ENCODE measurements at places on chromosomes 5 and 9.

DNA sequence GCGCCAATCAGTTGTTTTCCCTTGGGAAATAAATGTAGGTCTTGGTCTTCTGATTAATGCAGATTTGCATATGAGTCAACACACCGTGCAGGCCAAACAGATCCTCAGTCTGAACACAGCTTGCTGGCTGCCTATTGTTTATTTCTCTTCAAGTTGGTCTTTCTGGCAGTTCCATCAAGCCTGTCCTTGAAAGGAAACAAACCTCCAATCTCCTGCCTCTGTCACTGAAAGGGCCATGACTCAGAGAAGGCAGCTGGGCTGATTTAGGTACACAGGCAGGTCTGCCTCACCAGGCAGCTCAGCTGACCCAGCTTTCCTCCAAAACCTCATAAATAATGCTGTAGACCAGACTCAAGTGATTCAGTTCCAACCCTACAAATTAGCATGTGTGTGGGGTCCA lies 175.9 kb downstream of the MAN2A1 start:
- DNase-seq, result no peak

DNA sequence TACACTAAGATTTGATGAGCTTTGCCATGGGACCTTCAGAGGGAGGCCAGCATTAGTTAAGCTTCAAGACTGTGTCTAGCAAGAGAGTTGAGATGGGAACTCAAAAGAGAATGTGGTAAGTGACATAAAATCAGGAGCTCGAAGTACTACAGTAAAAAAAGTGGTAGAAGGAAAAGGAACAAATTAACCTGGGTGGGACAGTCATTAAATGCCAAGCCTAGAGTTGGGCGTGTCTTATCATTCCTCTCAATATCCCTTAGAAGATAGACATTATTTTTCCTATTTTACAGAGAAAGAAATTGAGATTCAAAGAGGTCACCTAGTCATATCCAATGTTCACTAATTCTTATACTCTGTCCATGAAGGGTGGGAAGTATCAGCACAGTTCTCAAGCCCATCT lies 3.3 kb upstream of the TXN start:
- no peak for DNase-seq

DNA sequence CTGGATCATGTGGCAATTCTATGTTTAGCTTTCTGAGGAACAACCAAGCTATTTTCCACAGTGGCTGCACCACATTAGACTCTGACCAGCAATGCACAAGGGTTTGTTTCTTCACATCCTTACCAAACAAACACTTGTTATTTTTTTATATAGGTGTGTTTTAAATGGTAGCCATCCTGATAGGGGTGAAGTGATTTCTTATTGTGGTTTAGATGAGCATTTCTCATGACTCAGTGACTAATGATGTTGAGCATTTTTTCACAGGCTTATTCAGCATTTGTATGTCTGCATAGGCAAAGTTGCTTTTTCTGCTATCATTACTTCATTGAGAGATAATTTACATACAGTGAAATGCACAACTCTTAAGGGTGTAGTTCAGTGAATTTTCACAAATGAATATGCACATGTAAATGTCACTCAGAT lies 36.0 kb downstream of the ANKRD33B start:
- DNase-seq, result no peak

DNA sequence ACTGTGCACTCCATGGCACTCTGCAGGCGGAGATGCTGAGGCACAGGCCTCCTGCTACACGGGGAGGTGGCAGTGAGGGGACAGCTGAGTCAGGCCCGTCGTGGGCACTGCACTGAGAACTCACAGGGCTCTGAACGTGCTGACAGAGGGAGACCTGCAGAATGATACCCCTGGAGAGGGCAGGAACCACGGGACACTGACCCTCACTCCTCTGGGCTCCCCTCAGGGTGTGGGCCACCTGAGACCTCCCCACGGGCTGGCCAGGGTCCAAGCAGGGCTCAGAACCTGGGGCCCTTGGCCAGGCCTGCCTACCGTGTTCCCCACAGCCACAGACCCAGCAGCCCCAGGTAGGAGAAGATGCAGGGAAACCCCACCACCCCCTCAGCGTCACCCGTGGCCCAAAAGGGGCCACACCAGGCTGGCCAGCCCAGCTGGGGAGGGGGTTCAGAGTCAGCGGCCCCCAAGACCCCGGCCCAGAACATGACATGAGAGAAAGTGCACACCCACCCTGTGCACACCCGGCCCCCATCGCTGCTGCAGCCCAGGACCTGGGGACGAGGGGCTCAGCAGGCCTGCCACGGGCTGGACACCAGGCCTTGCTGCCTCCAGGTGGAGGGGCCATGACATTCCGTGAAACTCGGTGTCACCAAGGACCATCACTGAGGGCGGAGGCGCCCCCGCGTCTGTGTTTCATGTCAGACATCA lies 30.9 kb downstream of the GLT6D1 start:
- DNase-seq, result no peak

DNA sequence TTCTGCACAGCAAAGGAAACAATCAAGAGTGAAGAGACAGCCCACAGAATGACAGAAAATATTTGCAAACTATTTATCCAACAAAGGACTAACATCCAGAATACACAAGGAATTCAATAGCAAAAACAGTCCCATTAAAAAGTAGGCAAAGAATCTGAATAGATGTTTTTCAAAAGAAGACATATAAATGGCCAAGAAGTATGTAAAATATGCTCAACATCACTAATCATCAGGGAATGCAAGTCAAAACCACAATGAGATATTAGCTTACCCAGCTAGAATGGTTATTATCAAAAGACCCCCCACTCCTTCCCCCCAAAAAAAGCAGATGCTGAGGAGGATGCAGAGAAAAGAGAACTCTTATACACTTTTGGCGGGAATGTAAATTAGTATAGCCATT lies 13.4 kb upstream of the OR13C8 start:
- DNase-seq, result no peak

GRCh38 chr9:37574241-37574721 lies 1.9 kb downstream of the FBXO10 start:
- DNase-seq, result no peak

DNA sequence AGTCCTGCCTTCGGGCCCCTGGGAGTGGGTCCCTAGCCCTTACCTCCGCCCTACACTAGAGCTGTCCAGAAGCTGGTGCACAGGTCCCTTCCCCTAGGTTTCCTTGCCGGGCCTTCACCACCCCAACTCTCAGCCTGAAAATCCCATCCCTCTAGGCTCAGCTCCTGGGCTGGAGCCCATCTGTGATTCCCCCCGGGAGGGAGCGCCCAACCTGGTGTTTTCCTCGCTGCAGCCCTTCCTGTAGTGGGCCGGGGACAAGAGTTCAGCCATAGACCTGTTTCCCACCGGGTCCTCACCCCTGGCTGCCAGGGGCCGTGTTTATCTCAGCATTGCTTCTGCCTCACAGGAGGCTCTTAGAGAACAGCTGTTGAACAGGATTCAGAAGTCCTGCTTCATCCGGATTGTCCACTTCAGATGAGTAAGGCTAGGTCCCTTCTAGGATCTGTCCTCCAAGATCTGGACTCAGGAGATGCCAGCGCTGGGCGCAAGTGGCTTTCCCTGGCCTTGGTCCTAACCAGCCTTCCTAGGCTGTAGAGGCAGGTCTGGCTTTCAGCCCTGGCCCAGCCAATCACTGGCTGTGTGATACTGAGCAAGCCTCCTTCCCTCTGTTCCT lies 965 bp downstream of the GLIPR2 start:
- no peak for DNase-seq

GRCh38 chr9:107342476-107343161 lies 59.5 kb downstream of the RAD23B start:
- no peak for DNase-seq

- no peak for DNase-seq
These were observed 40.2 kb downstream of the ACO1 start for GRCh38 chr9:32424616-32425015.

- no peak for DNase-seq
These were observed 15.7 kb downstream of the IRGM start for GRCh38 chr5:150862070-150862469.

DNA sequence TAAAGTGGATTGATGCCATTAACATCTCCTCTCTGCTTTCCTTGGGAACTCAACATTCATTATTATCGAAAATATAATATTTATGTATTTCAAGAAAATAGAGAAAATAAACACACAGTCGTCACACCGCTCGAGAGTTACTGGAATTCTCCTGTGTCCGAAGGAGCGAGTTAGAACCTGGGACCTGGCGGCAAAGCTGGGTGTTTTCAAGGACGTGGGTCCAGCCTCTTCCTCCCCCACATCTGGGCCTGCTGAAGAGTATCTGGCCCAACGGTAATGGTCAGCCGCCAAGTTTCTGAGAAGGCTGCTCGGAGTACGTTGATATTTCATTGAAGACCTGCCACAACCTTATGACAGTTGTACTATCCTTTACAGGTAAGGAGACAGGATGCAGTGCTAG lies 47.9 kb downstream of the IRX2 start:
- DNase-seq, result no peak

- no peak for DNase-seq
These were observed 823 bp downstream of the ST6GALNAC6 start for GRCh38 chr9:127898433-127899127.

DNA sequence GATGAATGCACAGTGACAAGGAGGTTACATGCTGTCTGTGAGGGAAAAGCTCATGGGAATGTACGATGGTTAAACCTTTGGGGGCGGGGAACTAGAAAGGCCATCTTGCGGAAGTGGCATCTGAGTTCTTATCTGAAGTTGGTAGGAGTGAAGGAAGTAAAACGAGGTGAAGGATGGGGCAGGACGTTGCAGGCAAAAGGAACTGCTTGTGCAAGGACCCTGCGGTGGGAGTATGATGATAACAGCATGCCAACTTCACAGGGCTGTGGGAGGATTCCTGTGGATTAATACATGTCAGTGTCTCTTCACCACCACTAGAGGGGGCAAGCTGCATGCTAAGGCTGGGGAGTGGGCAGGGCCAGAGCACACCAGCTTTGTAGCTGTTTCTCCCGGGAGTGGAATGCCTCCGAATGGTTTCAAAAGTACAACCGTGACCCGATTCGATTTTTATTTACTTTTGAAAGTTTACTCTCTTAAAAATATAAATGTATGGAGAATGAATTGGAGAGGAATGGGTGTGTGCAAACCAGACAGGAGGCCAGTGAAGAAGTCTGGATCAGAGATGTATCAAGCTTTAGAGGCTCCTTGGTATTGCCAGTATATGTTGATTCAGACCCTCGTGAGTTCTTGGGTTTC lies 62.5 kb downstream of the CYFIP2 start:
- DNase-seq, result peak; percentile 61

- no peak for DNase-seq
These were observed 93.2 kb upstream of the ADAMTS2 start for GRCh38 chr5:179438461-179438860.

GRCh38 chr9:70567511-70567910 lies 153.1 kb upstream of the KLF9 start:
- DNase-seq, result no peak

GRCh38 chr9:77977210-77977611 lies 54.4 kb downstream of the GNAQ start:
- DNase-seq, result peak; percentile 30

DNA sequence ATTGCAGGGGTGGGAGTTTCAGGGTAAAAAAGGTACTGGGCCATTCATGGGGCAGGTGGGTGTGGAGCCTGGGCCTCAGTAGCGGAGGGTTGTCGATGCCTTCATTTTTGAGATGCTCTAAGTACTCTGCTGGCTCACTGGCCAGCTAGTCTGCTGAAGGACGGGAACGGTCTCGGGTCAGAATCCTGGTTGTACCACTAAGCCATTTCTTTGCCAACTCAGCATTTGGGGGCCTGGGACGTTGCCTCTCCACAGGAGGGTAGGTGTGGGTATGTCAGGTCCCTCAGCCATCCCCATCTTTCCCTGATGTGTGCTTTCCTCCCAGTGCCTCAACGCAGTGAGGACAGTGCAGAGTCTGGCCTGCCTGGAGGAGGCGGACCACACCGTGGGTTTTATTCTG lies 25.1 kb downstream of the SH3GLB2 start:
- DNase-seq, result no peak

DNA sequence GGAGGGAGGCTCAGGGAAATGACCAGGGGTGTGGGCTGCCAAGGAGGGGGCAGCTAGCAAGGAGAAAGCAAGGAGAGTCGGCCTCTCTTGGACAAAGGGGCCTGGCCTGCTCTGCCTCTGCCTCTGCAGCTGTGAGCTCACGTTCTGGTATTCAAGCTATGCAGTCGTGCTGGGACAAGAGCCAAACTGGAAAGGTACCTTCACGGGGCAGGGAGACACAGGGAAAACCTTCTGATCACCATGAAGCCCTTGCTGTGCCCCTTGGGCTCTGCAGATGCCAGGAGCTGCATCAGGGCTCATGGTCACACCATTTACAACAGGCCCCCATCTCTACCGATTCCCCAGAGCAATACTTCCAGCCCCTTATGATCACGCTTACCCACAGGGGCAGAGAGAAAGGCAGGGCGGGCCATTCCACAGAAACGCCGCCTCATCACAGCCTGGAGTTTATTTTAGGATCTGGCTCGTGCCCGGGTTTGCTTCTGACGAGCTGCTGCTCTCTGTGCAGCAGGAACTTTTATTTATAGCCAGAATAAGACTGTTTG lies 63.2 kb downstream of the PRRT1B start:
- DNase-seq, result no peak

DNA sequence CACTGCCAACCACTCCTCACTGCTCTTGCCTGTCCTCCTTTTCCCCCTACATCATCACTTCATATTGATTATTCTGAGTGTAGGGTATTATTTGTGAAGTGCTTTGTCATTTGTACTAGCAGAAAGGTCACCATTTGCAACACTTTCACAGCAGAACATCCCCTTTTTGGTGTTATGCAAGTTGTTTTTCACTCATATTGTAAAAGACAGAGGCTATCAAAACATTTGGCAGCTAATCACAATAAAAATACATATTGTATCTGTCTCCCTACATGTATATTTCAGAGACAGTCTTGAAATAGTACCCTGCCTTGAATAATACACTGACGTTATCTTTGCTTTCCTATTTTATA lies 82.3 kb downstream of the ANXA1 start:
- no peak for DNase-seq

DNA sequence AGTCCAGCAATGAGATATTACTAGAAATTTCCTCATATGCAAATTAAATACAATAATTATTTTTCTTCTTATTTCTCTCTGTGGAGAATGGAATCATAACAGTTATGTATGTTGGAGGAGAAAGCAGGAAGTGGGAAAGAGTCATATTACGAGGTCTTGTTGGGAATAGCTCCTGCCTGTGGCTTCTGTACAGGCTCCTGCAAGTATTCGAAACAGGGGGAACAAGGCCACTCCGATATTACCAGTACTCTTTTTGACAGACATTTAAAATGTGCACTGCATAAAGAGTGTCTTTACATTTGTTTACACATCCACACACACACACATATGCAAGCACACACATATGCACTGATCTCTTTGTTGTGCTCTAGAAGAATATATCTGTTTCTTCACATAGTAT lies 812.0 kb upstream of the ZNF608 start:
- DNase-seq, result no peak

GRCh38 chr9:105205787-105206495 lies 38.5 kb upstream of the SLC44A1 start:
- no peak for DNase-seq
